ENCODE measurements at places on chromosomes 7 and 10. TPM values are rescaled to one million over a fixed set of nuclear protein-coding genes. Genes with fewer than 3 reads are reported as not detected.
A peak's percentile ranks its signal among the peaks of the same experiment; 100 is the strongest.

The CNPY1 gene
- total RNA-seq = not detected

DNA sequence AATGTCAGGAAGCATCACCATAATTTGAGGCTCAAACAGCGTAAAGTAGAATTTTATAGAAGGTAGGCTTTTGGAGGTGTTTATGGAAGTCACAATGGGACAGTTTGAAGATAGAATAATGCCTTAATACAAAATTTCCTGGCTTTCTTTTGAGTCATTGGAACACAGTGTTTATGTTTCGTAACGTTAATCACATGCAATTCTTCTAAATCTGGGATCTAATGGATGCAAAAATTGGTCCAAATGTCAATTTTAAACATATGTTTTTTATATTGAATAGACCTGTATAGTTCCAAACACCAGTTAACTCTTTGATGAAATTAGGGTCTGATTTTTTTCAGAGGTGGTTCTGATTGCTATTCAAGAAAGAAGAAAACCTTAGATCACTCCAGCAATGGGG lies 86.5 kb upstream of the HPS1 start:
- no peak for DNase-seq

GRCh38 chr10:104546756-104547155 lies 94.3 kb upstream of the SORCS3 start:
- no peak for DNase-seq

GRCh38 chr10:60338786-60339185 lies 50.9 kb downstream of the ANK3 start:
- DNase-seq = no peak

DNA sequence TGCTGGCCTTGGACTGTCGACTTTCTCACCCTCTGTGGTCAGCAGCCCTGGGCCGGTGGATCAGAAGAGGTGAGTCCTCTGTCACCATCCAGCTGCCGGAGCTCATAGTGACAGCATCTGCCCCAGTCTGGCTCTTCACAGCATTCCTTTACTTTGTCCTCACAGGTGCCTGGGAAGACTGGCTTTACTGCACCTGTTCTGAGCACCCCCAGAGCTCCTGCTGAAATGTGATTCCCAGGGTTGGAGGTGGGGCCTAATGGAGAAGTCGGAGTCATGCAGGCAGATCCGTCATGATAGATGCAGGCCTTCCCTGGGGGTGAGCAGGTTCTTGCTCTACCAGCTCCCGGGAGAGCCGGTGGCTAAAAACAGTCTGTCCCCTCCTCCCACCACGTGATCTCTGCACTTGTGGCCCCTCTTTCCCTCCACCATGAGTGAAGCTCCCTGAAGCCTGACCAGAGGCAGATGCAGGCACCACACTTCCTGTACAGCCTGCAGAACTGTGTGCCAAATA lies 171.5 kb downstream of the ZMYND11 start:
- DNase-seq = peak; percentile 34

The RBM17 gene
- 41.9 TPM for total RNA-seq

- DNase-seq = peak; percentile 95
Measured at GRCh38 chr7:99551767-99552463, at the start of gene FAM200A. Gene FAM200A (minus strand): TSS chr7:99552114. CDS start chr7:99548407, 3,707 bp downstream.

DNA sequence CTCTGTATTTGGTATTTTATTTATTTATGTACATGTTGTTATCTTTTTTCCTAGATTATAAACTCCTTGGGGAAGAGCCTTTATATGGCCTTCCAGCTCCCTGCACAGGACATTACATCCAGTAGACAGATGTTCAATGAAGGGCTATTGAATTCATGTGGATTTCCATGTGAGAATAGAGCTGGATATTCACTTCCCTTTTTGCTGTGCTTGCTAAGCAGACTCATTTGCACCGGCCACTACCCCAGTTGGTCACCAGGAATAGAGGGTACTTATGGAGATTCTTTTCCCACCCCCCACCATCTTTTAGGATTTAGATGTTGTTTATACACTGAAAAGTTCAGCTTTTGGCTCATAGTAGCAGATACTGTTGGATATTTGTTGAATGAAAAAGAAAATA lies 374.1 kb downstream of the NRG3 start:
- no peak for DNase-seq

The ASZ1 gene
- not detected for total RNA-seq

- DNase-seq = peak; percentile 49
Measured at GRCh38 chr7:137169282-137169698, 174.2 kb downstream of the PTN start.

- no peak for DNase-seq
Measured at GRCh38 chr10:26215935-26216584, 514 bp upstream of the GAD2 start.

All from G401 (cell line).